ENCODE measurements at places on chromosomes 5 and 9.

DNA sequence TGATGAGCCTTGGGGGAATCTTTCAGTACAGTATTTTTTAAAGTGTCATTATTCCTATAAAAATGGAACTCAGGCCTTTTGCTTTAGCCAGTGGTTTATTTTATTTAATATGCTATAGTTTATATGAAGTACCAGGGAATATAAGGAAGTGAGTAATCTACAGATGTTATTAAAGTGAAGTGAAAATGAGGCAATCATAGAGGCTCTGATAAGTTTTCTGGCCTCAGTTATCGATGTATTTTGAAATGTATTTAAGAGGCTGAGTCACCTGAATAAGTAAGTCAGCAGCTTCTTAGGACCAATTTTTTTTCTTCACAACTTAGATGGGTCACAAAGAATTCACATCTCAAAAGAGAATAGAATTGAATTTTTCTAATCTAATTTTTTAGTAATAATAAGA, 829.0 kb downstream of the DNAH5 start:
- no peak overlapping the region for H3K4me3 ChIP-seq
- DNase-seq: no peak
- no peak overlapping the region for H3K27ac ChIP-seq

GRCh38 chr5:171599411-171599810, 180.0 kb downstream of the FGF18 start:
- no peak overlapping the region for H3K27ac ChIP-seq
- DNase-seq: no peak
- peaks cover 9% of the 10 kb centered on the region for H3K4me1 ChIP-seq
- no peak overlapping the region for H3K4me3 ChIP-seq
- H3K27me3 ChIP-seq: no peaks in the 10 kb centered on the region
- no peaks in the 10 kb centered on the region for H3K36me3 ChIP-seq

- peaks cover 48% of the 10 kb centered on the region for H3K36me3 ChIP-seq
- no peak overlapping the region for H3K27ac ChIP-seq
- peak; percentile 38 for DNase-seq
- no peak overlapping the region for H3K4me3 ChIP-seq
- H3K27me3 ChIP-seq: no peaks in the 10 kb centered on the region
- peaks cover 23% of the 10 kb centered on the region for H3K4me1 ChIP-seq
Measured at GRCh38 chr9:136401173-136401922, 1.4 kb upstream of the SNAPC4 start.

DNA sequence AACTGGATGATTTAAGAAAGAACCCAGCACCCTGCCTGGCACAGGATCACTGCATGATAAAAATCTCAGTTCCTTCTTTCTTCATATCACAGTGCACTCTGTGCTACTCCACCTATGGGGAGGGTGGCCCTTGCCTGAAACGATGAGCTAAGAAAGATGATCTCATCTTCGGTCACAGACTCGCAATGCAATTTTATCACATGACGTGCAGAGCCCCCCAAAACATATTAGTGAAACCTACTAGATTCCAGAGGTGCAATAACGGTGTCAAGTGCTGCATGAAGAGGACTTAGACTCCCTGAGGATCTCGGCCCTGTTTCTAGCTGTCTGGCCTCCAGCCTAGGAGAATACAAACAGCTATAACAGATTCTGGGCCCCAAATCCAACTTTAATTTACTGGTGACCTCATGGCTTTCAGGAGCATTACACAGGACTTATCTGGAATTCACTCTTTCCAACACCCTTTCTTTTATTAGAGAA, 104.0 kb downstream of the EBF1 start:
- no peak overlapping the region for H3K4me3 ChIP-seq
- no peak overlapping the region for H3K27ac ChIP-seq
- H3K27me3 ChIP-seq: no peaks in the 10 kb centered on the region
- H3K36me3 ChIP-seq: no peaks in the 10 kb centered on the region
- H3K4me1 ChIP-seq: no peaks in the 10 kb centered on the region

DNA sequence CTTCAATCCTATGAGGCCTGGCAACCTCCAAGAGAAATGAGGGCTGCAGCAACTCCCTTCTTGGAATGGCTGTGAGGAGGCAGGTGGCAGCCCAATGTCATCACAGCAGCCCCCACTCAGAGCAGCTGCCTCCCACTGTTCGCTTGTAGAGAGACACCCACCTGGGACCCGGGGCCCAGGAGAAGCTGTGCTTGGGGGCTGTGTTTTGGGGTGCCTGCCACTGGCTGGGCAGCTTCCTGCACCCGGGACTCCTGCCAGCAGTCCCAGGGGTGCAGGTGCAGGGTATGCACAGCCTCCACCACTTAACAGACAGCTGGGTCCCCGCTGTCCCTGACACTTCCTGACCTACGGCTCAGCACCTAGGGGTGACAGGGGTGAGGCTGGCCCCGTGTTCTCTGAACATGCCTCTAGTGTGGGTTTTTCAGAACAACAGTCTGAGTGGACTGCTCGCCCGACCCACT, 26.2 kb downstream of the NIPAL4 start:
- H3K27ac ChIP-seq: no peak overlapping the region
- no peak for DNase-seq

DNA sequence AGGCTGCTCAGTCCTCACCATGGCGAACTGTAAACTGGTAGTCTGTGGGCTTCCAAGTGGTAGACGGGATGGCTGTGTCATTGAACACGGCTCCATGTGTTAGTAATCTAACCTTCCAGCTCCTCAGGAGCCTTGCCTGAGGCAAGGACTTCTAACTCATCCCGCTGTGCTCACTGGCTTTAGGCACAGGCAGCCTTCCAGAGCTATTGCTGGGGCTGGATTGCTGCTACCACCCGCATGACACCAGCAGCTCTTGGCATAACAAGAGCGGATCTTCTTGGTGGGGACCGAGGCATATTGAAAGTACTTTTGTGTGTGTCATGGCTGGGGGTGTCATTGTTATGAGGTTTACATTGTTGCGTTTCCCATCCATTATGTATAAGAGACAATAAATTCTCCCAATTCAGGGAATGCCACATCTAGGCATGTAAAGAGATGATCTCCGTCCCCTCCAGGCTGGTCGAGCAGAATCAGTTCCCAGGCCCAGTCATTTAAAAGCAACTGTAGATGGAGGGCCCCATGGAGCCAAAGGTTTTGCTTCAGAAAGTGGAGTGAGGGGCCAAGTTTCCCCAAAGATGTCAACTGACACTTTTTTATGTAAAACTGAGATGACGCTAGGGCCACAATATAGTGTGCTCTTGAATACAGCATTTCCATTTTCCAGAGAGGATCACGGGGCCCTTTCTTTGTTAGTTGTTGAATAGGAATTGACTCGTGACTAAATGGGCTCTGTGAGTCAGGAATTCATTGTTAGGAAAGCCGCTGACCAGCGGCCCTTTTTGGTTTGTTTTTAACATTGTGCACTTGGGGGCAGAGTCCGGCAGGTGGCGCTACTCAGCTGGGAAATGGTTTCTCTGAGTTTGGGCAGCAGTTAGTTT, 759.5 kb downstream of the TAF11L14 start:
- H3K4me1 ChIP-seq: no peaks in the 10 kb centered on the region
- H3K27ac ChIP-seq: no peak overlapping the region
- H3K4me3 ChIP-seq: no peak overlapping the region
- no peaks in the 10 kb centered on the region for H3K27me3 ChIP-seq

DNA sequence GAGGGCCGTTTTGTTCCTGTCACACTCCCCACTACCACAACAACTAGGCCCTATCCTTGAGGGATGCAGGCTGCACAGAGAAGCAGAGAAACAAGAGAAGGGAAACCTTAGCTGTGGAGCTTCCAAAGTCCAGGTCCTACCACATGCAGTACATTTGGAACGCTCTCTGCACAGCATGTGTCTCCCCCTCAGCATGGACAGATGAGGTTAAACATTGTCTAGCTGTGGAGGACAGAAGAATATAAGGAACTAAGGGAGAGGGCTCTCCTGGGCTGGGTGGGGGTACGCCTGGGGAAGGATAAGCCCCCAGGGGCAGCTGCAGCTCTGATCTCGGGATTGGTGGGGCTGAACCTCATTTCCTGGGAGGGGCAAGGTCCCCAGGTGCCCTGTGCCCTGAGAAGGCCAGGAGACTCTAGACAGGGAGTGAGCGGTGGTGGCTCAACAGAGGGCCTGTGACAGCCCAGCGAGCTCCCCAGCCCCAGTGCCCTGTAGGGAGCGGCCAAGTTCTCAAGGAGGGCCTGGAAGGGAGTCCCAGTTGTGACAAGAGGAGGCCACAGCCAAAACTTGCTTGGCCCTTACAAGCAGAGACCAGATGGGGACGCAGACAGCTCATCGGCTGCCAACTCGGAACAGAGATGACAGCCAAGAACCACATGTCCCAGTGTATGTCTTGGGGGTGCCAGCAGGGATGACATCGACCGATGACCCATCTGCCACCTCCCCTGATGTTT, 30.1 kb downstream of the TSPAN17 start:
- no peak for DNase-seq
- H3K27ac ChIP-seq: no peak overlapping the region
- peaks cover 9% of the 10 kb centered on the region for H3K4me1 ChIP-seq
- H3K4me3 ChIP-seq: no peak overlapping the region
- H3K36me3 ChIP-seq: no peaks in the 10 kb centered on the region
- H3K27me3 ChIP-seq: peaks cover 13% of the 10 kb centered on the region

DNA sequence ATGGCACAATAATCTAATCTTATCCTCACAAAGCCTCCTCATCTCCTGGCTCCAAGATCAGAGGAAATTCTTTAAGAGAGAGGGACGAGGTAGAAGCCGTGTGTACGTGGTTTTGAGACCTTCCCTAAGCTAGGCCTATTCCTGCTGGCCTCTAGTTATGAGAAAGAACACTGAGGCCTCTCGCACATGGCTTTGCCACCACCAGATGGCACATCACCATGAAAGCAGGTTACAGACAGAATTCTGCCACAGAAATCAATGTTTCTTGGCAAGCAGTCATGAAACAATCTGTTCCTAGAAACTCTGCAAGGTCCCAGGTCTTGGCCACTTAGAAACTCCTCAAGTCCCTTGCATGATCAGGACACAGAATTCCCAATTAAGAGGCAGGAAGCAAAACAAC, 268.2 kb upstream of the TAS2R1 start:
- DNase-seq: no peak
- no peak overlapping the region for H3K4me3 ChIP-seq
- no peaks in the 10 kb centered on the region for H3K4me1 ChIP-seq
- H3K27me3 ChIP-seq: no peaks in the 10 kb centered on the region
- H3K27ac ChIP-seq: no peak overlapping the region
- no peaks in the 10 kb centered on the region for H3K36me3 ChIP-seq

- no peak overlapping the region for H3K4me3 ChIP-seq
- no peak overlapping the region for H3K27ac ChIP-seq
- no peaks in the 10 kb centered on the region for H3K36me3 ChIP-seq
- DNase-seq: no peak
Measured at GRCh38 chr9:88628811-88629210, 93.8 kb downstream of the NXNL2 start.

- no peak for DNase-seq
- H3K4me1 ChIP-seq: no peaks in the 10 kb centered on the region
- no peaks in the 10 kb centered on the region for H3K27me3 ChIP-seq
- no peak overlapping the region for H3K4me3 ChIP-seq
- H3K36me3 ChIP-seq: no peaks in the 10 kb centered on the region
- H3K27ac ChIP-seq: no peak overlapping the region
Measured at GRCh38 chr5:133298447-133298846, 246.6 kb downstream of the HSPA4 start.

DNA sequence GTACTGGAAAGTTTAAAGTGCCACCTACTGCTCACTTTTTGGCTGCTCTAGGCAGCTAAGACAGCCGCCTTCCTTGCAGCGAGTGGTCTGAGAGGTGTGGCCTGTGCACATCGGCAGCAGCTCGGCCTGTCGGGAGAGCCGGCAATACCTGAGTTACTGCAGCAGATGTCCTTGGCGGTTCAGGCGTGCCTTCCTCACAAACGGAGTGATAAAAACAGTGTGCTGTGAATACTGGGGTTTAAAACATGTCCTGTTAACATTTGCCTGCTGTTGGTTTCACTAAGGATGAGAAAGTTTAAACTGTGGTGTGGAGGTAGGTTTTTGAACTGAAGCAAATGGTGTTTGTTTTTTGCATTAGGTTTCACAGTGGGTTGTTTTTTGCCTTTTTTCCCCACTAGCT, 12.9 kb downstream of the TRAF2 start:
- H3K36me3 ChIP-seq: peaks cover 23% of the 10 kb centered on the region
- DNase-seq: peak; percentile 48
- H3K27me3 ChIP-seq: no peaks in the 10 kb centered on the region
- H3K27ac ChIP-seq: no peak overlapping the region
- no peak overlapping the region for H3K4me3 ChIP-seq

GRCh38 chr9:128893354-128893753, 11.4 kb downstream of the LRRC8A start:
- peak overlapping the region; percentile 2 for H3K4me3 ChIP-seq
- peak overlapping the region; percentile 86 for H3K27ac ChIP-seq
- peaks cover 41% of the 10 kb centered on the region for H3K36me3 ChIP-seq
- no peaks in the 10 kb centered on the region for H3K27me3 ChIP-seq
- peaks cover 57% of the 10 kb centered on the region for H3K4me1 ChIP-seq
- no peak for DNase-seq

DNA sequence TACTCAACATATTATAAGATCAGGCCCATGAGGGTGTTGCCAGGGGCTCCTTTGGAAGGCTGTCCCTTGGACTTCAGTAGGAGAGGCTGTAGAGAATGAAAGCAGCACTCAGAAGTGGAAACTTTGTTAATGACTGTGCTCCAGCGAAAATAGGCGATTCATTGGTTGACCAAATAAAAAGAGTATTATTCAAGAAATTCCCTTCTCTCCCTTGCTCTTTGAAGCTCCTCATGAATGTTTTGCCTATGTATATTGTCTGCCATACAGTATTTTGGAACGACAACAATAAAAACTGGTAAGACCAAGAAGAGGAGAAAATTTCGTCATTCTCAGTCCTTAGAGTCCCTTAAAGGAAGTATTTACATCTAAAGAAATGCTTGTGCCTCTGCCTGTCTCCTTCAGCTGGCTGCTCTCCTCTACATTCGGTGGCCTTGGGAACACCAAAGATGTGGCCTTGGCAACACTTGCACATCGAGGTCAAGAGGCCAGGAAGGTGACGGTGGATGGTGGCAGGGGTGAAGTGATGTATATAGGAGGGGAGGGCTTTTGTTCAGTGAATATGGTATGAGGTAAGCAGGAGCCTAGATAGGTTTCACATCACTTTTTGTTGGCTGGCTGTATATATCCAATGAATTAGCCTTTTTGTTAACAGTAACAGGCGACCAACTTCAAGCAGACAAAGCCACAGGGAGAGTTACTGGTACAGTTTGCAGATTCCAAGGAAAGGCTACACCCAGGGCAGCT, 95.0 kb upstream of the ACTBL2 start:
- DNase-seq: no peak
- H3K27me3 ChIP-seq: no peaks in the 10 kb centered on the region
- H3K36me3 ChIP-seq: no peaks in the 10 kb centered on the region
- no peaks in the 10 kb centered on the region for H3K4me1 ChIP-seq

GRCh38 chr5:43227655-43228054, 35.6 kb downstream of the NIM1K start:
- no peak overlapping the region for H3K27ac ChIP-seq
- no peaks in the 10 kb centered on the region for H3K36me3 ChIP-seq
- no peaks in the 10 kb centered on the region for H3K4me1 ChIP-seq

- H3K4me3 ChIP-seq: no peak overlapping the region
- H3K4me1 ChIP-seq: peaks cover 16% of the 10 kb centered on the region
- no peak for DNase-seq
- peak overlapping the region; percentile 74 for H3K27ac ChIP-seq
Measured at GRCh38 chr9:83473488-83473971, 64.7 kb downstream of the FRMD3 start.

Data from upper lobe of left lung (tissue), 6 donors.